Natural killer cell (primary cell): ENCODE measurements at places on chromosomes 4 and X. TPM values are rescaled to one million over a fixed set of nuclear protein-coding genes. Genes with fewer than 3 reads are reported as not detected.

GRCh38 chr4:118417325-118417724 is 64.5 kb upstream of the PRSS12 start:
- no peak for DNase-seq

DNA sequence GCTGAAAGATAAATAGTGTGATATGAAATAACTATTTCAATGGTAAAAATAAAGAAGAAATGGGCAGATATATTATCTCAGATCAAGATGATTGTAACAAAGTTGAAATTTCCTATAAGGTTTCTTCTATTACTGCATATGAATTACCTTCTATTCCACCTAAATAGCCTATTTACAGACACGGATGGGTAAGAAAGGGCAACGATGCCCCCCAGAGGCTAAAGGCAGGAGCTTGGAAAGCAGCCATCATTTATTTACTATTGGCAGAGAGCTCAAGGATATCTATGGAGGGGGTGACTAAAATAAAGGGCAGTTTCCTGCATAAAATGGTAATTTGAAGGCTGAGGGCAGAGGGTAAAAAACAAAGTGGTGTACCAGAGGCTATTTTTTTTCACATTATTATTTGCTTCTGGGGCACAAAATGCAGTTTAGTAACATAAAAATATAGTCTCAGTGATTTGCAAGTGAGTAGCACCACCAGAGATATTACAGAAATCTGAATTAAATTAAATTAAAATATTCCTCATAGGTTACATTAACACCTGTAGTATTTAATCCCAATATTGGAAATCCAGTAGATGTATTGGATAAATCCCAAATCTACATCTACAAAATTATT is 123.1 kb downstream of the BTC start:
- peak; percentile 69 for DNase-seq

DNA sequence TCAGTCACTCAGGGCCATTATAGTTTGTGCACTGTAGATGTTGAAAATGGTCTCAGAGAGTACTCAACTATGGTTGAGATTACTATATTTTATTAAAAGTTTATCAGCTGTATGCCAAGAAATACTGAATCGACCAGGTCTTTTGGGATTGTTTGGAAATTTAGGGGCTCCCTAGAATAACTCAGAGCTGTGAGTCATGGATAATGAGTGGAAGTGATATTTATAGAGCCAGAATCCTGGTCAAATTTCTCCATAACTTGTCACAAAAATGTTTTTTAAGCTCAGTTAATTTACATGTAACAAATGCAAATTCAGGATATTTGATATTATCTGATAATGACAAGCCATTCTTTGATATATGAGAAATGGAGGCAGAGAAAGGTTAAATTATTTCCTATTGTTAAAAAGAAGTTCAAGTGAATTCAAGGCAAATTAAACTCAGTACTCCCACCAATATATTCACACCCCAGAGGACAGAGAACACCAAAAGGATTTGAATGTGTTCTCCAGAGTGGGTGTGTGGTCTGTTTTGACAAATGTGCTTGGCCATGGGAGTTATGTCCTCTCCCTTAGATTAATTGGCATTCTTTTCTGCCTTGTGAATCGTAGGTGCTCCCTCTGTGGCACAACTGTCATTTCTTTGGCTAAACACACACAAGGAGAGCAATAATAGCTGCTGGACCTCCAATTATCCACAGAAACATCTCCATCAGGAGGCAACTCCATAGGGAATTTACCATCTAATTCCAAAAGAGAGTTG is 37.7 kb downstream of the ARHGAP24 start:
- no peak for DNase-seq

DNA sequence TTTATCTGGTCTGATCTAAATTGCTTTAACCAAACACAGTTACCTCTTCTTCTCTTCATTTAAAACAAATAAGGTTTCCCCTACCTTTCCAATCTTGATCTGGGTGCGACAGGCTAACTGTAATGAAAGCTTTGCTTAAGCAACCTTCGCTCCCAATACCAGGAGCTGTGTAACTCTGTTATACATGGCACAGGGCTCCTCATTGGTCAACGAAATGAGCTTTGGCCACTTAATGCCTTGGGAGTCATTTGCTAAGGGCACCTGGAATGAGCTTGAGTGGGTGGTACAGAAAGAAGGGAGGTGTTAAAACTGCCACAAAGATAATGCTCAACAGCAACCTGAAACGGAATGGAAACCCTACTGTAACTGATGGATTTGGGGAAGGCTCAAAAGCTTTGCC is 140.5 kb downstream of the CHRNA9 start:
- no peak for DNase-seq

GRCh38 chr4:10647846-10648245 is 36.7 kb downstream of the CLNK start:
- DNase-seq, result no peak

GRCh38 chr4:10085828-10086505 is 30.6 kb downstream of the WDR1 start:
- DNase-seq, result no peak

DNA sequence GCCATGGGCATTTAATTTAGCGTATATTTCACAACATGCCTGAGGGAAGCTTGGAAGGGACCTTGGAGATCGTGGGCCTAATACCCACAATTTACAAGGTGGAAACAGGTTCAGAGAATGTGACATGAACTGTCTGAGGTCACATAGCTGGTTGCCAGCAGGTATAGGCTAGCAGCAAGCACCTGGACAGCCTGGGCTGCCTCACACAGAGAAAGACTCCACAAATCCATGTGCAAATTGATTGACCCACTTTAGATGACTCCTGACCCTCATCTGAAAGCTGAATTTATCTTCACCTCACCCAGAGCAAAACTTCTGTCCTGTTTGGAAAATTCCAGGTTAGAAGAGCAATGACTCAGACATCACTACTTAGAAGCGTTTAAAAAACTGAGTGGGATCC is 5.8 kb downstream of the PTTG2 start:
- no peak for DNase-seq

- DNase-seq, result no peak
Observed at GRCh38 chr4:27006646-27007045, 146.0 kb downstream of the STIM2 start.

GRCh38 chr4:47814618-47815295 is 23.1 kb downstream of the CORIN start:
- DNase-seq, result no peak

- DNase-seq, result no peak
Observed at GRCh38 chrX:68998716-68999115, 166.5 kb downstream of the PJA1 start.

DNA sequence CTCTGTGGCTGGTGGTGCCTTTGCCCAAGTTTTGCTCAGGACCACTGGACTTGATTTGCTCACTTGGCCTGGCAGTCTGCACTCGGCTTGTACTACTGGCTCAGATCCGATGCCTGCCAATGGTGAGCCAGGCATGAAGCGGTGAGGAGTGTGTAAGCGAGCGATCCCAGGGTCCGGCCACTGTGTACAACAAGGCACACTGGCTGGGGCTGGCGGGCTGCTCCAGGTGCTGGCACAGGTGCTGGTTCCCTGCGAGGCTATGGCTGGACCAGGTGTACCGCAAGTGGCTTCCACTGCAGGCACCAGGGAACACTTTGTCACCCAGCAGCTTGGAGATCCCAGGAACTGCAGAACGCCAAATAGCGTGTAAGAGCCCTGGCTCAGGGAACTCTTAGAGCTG is 329.7 kb downstream of the CCSER1 start:
- no peak for DNase-seq

DNA sequence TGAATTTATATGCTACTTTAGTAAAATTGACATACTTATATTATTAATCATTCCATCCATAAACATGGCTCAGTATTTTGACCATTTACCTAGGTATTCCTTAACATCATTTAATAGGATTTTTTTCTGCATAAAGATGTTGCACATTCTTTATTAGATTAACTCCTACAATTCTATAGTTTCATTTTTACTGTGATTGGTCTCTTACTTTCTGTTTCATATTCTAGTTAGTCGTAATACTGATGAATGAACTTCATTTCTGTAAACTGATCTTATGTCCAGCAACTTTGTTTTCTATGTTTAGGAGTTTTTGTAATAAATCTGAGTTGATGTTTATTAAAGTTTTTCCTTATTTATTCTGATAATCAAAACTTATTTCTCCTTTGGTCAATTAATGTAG is 278.2 kb upstream of the CXXC4 start:
- DNase-seq, result no peak

- DNase-seq, result no peak
Observed at GRCh38 chr4:120816296-120816965, 106.1 kb downstream of the PRDM5 start.

DNA sequence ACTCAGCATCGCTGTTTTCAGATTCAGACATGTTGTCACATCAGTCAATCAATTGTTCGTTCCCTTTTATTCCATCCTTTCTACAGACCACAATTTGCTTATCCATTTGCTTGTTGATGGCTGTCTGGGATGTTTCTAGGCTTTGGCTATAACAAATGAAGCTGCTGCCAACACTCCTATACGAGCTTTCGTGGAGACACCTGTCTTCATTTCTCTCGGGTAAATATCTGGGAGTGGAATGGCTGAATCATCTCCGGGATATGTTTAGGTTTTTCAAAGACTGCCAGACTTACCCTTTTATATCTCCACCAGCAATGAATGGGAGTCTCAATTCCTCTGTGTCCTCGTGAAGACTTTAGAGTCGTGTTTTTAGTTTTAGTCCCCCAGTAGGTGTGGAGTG is 118.9 kb downstream of the SORCS2 start:
- DNase-seq, result no peak

Gene GATA1
- 0.41 TPM for total RNA-seq

Gene PAGE2
- total RNA-seq, result not detected

Gene ABCG2
- total RNA-seq, result 0.61 TPM

Gene SHROOM4
- 0.05 TPM for total RNA-seq

Gene IL1RAPL1
- total RNA-seq, result not detected

Gene F8
- 1.4 TPM for total RNA-seq

Gene F8A3
- 33.8 TPM for total RNA-seq

Gene CTAG1B
- total RNA-seq, result not detected

Gene HSD17B11
- total RNA-seq, result 50.5 TPM

Gene EXOC1L
- not detected for total RNA-seq
